NCI-H1930 (cell line): ENCODE measurements at places on chromosomes 5 and 9.

DNA sequence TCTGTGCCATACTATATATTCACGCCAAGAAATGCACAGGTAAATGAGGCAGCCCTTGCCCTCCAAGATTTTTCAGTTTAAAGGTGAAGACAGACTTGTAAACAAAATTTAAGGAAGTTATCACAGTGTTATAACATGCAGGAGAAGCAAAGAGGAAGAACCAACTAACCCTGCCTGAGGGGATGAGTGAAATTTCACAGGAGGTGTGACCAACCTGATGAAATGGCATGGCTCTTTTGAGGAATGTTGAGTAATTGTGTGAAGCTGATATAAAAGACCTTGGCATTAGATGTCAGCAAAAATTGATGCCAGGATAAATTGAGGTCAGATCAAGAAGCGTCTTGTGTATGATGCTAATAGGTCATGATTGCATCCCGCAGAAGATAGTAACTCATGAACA is 86.5 kb downstream of the HCN1 start:
- DNase-seq: no peak

- no peak for DNase-seq
Measured at GRCh38 chr5:131848662-131849061, 51.8 kb upstream of the FNIP1 start.

- no peak for DNase-seq
Measured at GRCh38 chr9:128169925-128170324, 9.9 kb downstream of the BBLN start.

- DNase-seq: no peak
Measured at GRCh38 chr9:97506306-97506705, 4.8 kb downstream of the TMOD1 start.

- no peak for DNase-seq
Measured at GRCh38 chr5:175001876-175002645, 277.7 kb downstream of the MSX2 start.

- no peak for DNase-seq
Measured at GRCh38 chr5:104297076-104297475, 734.5 kb upstream of the NUDT12 start.

DNA sequence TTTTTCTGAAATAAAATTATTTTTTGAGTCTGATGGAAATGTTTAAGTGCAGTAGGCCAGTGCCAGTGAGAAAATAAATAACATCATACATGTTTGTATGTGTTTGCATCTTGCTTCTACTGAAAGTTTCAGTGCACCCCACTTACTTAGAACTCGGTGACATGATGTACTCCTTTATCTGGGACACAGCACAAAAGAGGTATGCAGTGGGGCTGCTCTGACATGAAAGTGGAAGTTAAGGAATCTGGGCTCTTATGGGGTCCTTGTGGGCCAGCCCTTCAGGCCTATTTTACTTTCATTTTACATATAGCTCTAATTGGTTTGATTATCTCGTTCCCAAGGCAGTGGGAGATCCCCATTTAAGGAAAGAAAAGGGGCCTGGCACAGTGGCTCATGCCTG is 39.2 kb downstream of the FXN start:
- DNase-seq: no peak

- DNase-seq: no peak
Measured at GRCh38 chr9:137716694-137717287, 98.0 kb downstream of the EHMT1 start.

DNA sequence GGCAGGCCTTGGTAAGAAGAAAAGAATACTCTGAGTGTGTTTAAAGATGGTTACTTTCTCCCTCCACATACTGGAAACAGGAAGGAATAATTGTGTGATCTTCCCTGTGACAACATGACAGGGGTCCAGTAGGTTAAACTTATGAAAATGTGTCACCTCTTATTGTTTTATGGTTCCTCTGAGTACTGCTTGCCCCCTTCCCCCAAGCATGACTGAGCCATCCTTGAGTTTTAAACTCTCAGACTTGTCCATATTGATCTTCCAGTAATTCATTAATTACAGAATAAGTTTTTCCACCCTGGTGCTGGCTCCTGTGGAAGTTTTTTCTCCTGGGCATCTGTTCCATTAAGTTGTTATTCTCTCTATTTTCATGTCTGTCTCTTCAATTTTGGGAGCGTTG is 95.8 kb downstream of the CNTLN start:
- no peak for DNase-seq

GRCh38 chr9:27408482-27408881 is 111.5 kb upstream of the EQTN start:
- DNase-seq: no peak

GRCh38 chr9:34451135-34451534 is 7.2 kb downstream of the FAM219A start:
- no peak for DNase-seq

- no peak for DNase-seq
Measured at GRCh38 chr5:134223406-134224248, 2.2 kb downstream of the PPP2CA start.

GRCh38 chr5:82601077-82601476 is 322.9 kb upstream of the RPS23 start:
- no peak for DNase-seq
